Mesenteric fat pad (tissue), 1 donor: ENCODE measurements at places on chromosomes 1 and 21.
A peak's percentile ranks its signal among the peaks of the same experiment; 100 is the strongest.

GRCh38 chr1:84569216-84569615, 5.0 kb downstream of the CTBS start:
- no peak for DNase-seq

DNA sequence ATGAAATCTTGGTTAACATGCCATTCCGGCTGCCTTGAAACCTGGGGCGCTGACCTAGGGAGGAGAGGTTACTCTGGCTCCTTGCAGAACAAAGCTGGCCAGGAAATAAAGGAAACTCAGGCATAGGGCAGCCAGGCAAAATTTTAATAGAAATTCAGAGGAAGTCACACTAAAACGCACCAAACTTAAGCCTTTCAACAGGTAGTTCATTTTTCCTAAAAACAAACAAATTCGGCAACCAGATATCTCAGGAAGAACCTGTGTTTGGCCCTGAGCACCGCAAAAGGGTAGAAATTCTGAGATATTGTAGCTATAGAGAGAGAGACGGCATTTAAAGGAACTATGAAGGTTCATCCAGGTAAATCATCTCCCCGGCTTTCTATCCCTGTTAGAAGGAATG, 13.1 kb downstream of the LYST start:
- no peak for DNase-seq

GRCh38 chr21:21096956-21097355, 98.7 kb downstream of the NCAM2 start:
- DNase-seq = no peak

DNA sequence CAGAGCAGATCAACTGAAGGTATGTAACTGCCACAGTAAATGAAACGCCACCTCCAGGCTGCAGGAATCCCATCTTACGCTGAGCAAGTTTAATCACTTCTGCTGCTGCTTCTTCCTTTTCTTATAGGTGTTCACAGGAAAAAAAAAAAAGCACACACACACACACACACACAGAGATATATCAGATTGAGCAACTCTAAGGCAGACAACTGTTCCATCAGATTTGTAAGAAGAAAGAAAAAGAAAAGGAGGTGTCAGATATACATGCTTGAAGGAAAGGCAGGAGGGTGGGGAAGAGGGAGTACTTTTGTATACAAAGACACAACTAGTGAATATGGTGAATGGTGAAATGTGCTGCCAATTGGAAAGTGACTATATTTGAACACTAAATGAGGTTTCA, 28.6 kb downstream of the DSTYK start:
- DNase-seq = no peak

DNA sequence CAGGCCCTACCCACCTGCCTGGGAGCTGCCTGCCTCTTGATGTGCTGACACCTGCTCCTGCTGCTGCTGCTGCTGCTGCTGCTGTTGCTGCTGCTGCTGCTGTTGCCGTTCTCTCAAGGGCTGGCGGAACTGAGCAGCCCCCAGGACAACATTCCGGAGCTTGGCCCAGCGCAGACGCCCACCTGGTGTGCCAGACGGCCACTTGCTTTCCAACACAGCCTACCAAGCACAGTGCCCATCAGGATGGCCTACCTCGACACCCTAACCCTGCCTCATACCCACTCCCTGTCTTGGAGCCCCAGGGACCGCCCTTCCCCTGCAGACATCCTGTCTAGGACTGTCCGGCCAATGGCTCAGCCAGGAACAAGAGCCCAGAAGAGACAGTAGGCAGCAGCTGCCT, 11.8 kb downstream of the DENND4B start:
- DNase-seq = peak; percentile 82

DNA sequence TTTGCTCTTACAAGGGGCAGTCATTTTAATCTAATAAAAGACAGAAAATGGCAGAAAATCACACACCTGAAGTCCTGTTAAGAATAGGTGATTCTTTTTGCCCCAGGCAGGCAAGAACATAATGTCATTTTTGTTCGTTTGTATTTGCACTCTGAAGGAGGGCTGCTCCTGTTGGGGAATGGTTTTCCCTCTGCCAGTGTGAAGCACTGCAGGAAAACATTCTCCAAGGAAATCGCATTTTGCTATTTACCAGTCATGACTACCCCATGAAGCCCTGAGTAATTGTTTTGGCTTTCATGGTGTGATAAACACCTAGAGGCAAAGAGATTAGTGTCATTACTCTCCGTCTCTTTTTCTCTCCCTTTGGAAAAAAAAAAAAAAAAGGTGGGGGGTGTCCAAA, 345.5 kb downstream of the NTNG1 start:
- no peak for DNase-seq

DNA sequence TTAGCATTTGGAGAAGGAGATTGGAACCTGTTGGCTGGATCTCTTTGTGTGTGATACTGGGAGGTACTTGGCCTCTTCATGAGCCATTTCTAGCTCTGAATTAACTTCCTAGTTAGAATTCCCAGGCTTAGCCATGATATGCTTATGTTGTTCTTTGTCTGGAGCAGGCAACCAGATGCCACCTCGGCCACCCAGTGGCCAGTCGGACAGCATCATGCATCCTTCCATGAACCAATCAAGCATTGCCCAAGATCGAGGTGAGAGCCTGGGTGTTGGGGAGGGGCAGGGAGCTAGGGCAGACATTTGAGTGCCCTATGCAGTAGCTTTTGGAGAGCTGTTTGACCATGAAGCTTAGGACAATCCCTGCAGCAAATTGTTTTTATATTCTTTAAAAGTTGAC, 26.5 kb upstream of the PIGV start:
- no peak for DNase-seq

GRCh38 chr1:20319456-20320220, 29.0 kb downstream of the VWA5B1 start:
- DNase-seq = no peak
